ENCODE measurements at places on chromosomes 12 and 14.

- no peak for DNase-seq
Measured at GRCh38 chr12:104411826-104412641, 44.7 kb upstream of the CHST11 start.

GRCh38 chr12:6981152-6982052 lies 10.7 kb downstream of the EMG1 start:
- DNase-seq = no peak

GRCh38 chr14:75972801-75973421 lies 8.9 kb downstream of the TGFB3 start:
- DNase-seq = no peak

- no peak for DNase-seq
Measured at GRCh38 chr14:52835122-52835903, 43.9 kb upstream of the GNPNAT1 start.

DNA sequence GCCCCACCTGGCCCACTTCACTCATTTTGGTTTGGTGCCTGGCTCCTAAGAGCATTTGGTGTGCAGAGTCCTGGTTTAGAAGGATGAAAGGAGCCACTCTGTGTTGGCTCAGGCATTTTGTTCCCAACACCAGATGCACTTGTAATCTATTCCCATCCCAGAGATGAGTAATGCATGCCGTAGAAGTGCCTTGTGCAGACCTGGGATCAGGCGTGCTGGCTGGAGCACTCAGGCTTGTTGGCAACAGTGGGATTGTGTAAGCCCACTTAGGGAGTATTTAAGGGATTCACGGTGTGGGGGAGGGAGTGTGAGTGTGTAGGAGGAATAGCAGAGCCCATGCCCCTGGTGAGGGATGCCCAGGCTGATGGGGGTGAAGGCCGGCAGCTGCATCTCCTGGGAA lies 501.5 kb upstream of the TBX3 start:
- no peak for DNase-seq

DNA sequence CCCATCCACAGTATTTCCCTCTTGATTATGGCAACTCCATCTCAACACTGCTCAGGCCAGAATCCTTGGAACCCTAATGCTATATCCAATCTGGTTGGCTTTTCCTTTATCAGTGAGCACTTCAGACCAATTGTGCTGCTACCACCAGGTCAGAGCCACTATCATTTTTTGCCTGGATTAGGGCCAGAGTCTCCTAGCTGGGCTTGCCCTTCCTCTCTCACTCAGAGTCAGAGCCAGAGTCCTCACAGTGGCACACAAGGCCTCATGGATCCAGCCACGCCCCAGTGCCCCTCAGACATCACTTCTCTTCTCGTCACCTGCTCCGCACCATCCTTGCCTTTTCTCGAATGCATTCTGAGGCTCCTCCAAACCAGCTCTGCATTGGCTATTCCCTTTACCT lies 211.1 kb downstream of the ANO6 start:
- DNase-seq = no peak

- DNase-seq = peak; percentile 0
Measured at GRCh38 chr12:12927211-12928079, 24.5 kb downstream of the GPRC5D start.

DNA sequence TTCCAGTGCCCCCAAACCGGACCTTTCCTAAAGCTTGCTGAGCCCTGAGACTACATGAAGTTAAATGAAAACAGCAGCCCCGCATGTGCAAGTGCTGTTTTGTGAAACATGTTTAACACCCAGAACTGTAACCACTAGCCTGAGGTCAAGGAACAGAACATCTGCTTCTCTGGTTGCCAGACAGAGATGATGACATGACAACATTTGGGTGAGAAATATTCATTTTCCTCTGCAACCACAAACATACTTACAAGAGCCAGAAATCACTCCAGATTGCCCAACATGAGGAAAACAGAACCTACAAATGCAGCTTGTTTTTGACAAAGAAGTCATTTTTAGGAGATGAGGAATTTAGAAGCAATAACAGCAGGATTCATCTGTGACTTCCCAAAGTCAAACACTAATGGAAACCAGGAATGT lies 110.4 kb downstream of the BCAT1 start:
- no peak for DNase-seq

DNA sequence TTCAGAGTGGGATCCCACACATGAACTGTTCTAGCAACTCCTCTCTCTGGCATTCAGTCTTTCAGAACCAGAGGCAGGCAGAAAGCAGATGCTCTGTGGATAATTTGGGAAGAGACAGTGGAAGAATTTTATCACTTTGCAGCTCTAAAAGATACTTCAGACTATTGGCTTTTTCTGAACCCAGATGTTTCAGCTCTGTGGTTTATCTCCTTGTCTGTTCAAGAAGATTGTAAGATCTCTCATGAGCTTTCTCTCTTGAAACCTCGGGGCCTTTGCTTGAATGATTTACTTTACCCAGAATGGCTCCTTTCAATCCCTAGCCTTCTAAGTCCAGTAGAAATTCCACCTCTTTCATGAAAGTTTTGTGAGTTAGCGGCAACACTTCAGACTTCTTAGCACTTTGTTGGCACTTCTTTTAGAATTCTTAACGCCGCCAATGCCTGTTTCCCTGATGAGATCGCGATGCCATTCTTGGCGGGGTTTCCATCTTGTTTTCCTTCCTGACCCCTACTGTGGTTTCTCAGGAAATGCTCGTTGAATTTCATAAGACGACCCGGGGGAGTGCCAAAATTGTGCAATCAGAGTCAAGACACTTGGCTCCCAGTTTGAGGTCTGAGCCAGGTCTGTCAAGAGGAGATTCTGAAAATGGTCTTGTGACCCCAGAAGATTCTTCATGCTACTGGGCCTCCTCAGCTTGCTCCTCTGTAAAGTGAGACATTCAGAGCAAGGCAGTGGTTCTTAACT lies 107.0 kb upstream of the PRICKLE1 start:
- no peak for DNase-seq

DNA sequence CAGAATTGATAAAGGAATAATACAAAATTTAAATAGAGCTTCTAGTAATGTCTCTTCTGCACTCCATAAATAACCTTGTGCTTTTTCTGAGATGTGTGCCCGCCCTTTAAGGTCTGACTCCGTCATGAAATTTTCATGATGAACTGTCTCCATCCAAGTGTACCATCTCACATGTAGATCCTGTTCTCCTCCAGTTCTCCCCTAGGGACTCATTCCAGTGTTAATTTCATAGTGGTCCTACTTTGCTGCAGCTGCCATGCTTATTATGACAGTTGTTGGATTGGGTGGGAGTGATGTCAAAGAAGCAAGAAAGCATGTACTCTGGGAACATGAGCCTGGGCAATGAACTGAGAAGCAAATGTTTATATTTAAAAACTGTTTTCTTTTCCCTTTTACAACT lies 442.5 kb upstream of the PDE3A start:
- DNase-seq = no peak

GRCh38 chr12:4025181-4026019 lies 152.2 kb upstream of the PARP11 start:
- no peak for DNase-seq

- no peak for DNase-seq
Measured at GRCh38 chr14:97250931-97251330, 453.7 kb downstream of the VRK1 start.

GRCh38 chr12:130538343-130539095 lies 177.6 kb downstream of the RIMBP2 start:
- DNase-seq = no peak

- no peak for DNase-seq
Measured at GRCh38 chr14:104322531-104323366, 184.4 kb downstream of the KIF26A start.

- DNase-seq = no peak
Measured at GRCh38 chr12:116547955-116548501, 11.2 kb upstream of the MAP1LC3B2 start.

- no peak for DNase-seq
Measured at GRCh38 chr14:89292579-89293313, 124.3 kb downstream of the FOXN3 start.

- no peak for DNase-seq
Measured at GRCh38 chr14:25308244-25308643, 258.3 kb upstream of the STXBP6 start.

DNA sequence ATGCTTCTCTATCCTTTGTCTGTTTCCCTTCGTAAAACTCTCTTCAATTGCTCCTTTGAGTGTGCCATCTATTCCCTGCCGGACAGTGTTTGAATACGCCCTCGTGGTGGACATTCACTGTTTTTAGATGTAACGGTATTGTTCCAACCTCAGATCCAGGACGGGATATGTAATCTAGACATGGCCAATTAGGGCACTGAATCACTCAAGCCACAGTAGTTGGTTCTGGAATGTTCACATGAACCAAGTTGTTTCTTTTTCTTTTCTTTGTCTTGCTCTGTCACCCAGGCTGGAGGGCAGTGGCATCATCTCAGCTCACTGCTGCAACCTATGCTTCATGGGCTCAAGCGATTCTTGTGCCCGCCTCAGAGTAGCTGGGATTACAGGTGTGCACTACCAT lies 204.2 kb upstream of the PLXNC1 start:
- no peak for DNase-seq

- no peak for DNase-seq
Measured at GRCh38 chr12:50707396-50707795, 56.5 kb upstream of the ATF1 start.

DNA sequence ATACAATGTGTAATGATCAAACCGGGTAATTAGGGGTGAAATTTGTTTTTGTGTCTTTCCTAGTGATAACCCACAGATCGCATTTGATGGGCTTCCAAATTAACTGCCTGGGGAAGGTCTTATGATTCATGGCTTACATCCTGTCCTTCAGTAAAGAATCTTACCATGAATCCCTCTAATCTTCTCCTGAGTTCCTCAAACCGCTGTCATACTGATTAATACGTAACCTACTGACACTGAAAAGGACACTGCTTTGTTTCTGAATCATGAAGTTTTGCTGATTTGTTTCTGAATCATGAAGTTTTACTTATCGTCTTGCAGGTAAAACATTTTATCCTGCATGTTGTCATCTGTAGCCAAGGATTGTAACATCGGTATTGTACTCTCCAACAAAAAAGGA lies 52.0 kb upstream of the CRY1 start:
- no peak for DNase-seq

DNA sequence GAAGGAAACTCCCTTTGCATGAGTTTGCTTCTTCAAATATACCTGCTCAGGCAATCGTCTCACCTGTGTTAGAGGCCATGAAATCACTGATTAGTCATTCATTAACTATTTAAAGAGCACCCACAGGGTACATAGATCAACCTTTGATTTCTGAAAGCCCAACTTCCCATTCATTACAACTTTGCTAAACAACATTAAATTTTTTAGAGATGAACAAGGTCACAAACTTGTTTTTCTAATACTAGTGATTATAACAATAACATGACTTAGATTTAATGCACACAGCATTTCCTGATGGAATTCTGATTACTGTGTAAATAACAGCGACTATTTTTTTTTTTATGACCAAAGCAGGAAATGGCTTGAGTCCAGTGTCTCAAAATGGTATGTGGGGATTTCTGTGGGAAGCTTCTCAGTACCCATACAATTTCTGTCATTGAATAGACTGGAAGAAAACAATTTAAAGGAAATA lies 5.4 kb upstream of the ERO1A start:
- DNase-seq = no peak

GRCh38 chr12:25194214-25194613 lies 746 bp downstream of the DNAI7 start:
- no peak for DNase-seq

- no peak for DNase-seq
Measured at GRCh38 chr12:1811948-1812291, 8.4 kb upstream of the LRTM2 start.

DNA sequence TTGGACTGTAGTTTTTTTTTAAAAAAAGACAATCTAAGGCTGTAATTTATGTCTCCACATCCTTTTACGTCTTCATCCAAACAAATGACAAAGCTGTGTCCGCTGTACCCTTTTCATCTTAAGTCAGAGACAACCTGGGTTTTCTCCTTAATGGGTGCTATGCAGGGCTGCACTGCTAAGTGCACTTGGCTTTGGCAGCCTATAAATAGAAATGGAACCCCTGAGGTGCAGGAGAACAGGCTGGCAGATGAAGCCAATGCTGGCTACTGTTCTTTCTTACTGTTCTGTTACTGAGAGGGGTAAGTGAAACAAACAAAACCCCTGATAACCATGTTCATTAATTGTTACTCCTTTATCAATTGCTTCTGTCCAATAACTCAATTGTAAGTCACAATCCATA lies 47.1 kb upstream of the KICS2 start:
- no peak for DNase-seq

DNA sequence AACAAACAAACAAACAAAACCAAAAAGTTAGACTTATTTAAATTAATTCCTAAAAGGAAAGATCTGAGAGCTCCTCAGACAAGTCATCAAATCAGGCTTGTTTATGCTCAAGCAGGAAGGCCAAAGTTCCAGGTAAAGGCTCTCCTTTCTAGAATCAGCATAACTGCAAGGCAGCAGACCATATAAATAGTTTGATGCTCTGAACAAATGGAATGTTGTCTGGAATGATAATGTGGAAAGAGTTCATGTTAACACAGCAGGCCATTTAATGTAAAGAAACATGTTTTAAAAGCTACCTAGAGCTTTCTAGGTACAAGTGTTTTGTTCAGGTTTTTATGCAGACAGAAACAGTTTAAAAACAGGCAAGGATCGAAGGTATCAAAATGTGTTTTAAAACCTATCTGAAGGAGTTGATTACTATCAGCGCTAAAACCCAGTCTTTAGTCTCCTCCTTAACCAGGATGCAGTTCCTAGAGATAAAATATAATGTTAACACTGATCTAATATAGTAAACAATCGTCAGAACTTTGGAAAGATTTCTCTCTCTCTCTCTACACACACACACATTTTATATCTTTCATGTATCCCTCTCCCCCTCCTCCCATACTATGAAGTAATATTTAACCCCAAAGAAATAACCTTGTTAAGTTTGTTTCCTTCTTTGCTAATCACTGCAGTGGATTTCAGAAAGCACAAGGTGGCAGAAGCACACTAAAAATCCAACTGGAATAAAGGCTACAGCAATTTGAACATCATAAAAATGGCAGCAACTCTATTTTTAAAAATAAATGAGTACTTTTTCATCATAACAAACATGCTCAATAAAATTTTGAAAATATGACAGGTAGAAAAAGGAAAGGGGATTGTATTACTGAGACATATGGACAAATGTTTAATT lies 135.5 kb downstream of the PAWR start:
- no peak for DNase-seq

GRCh38 chr12:95131589-95132340 lies 58.3 kb upstream of the NR2C1 start:
- no peak for DNase-seq

GRCh38 chr14:105299654-105300541 lies 903 bp downstream of the BRF1 start:
- no peak for DNase-seq

- DNase-seq = no peak
Measured at GRCh38 chr12:29710104-29710503, 73.6 kb downstream of the TMTC1 start.

GRCh38 chr12:126953365-126953889 lies 1313.5 kb upstream of the TMEM132C start:
- DNase-seq = no peak

GRCh38 chr12:62785941-62786559 lies 148.9 kb downstream of the PPM1H start:
- DNase-seq = no peak
